ENCODE measurements at places on chromosomes 1 and 21.

GRCh38 chr1:100627054-100627716 lies 89.2 kb downstream of the GPR88 start:
- peak; percentile 85 for DNase-seq

GRCh38 chr1:233406994-233407631 lies 79.6 kb downstream of the MAP3K21 start:
- no peak for DNase-seq

- no peak for DNase-seq
These were observed 424.7 kb downstream of the LMO4 start for GRCh38 chr1:87753366-87753765.

GRCh38 chr1:38571726-38572125 lies 287.8 kb downstream of the RRAGC start:
- DNase-seq: no peak

DNA sequence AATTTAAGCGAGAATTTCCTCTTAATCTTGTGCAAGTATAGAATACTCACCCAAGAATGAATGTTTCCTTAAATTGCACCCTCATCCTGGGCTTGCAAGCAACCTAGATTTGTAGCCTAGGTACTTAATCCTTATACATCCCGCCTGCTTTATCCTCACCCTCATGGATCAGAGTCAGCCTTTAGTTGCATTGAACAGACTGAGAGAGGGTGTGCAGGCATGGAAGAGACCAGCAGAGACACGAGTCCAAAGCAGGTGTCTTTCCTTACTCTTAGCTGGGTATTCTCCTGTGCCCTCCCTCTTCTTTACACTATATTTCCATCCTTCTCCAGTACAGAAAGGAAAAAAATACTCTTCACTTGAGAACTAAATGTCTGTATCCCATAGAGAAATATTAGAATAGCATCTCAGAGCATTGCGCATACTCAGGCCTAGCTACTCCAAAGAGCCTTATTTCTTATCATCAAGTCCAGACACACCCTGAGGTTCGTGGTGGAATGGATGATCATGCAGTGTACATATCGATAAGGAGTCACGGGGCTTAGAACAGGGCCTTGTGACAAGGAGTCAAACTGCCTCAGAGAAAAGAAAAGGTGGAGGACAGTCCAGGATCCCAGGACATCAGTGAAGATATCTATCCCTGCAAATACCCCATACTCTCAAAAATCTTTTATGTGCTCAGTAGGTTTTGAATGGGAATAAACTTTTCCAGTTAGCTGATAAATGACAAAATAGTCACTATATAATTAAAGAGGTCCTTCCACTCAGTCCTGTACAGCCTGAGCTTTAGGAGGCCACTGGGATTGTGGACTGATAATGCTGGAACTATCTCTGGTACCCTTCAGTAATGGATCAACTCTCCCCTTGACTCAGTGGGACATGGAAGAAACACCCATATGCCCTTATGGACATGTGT lies 297.9 kb downstream of the GRIK1 start:
- DNase-seq: no peak

DNA sequence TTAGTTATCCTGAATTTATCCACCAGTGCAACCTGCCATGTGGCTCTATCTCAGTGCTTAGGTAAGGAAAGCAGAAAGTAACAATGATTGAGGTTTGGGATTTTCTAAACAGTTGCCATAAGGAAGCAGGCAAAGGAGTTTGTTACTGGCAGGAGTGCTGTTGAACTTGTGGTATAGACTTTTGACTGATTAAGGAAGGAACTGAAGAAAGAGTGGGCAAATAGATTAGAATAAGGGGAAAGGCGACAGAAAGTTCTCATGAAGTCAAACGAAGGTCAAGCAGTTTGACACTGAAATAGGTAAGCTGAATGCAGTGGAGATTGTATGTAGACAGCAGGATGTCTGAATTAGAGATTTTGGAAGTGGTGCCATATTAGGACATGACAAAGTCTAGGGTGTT lies 24.2 kb upstream of the CR2 start:
- no peak for DNase-seq

DNA sequence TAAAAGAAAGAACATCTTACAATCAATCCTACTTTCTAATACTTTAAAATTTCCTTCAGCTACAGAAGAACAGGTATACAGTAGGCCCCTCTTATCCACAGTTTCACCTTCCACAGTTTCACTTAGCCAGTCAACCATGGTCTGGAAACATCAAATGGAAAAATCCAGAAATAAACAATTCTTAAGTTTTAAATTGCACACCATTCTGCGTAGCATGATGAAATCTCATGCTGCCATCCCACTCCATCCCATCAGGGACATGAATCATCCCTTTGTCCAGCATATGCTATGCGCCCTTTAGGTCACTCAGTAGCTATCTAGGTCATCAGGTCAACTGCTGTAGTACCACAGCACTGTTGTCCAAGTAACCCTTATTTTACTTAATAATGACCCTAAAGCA lies 67.7 kb downstream of the HSF2BP start:
- DNase-seq: no peak

DNA sequence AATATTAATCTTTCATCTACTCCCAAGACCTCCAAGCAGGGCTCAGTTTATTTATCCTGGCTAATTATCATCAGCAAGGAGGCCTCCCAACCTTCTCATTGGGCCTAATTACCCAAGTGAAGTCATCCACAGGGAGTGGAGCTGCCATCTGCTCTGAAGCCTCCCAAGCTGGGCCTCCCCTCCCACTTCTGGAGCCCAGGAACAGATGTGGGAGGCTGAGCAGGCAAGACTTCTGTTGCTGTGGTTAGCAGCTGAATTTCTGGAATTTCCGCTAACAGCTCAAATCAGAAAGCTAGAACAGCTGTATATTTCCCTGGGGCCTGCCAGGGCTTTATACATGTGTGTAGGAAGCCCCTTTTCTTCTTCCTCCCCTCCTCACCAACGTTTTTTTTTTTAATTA lies 127.5 kb downstream of the UCK2 start:
- peak; percentile 0 for DNase-seq

DNA sequence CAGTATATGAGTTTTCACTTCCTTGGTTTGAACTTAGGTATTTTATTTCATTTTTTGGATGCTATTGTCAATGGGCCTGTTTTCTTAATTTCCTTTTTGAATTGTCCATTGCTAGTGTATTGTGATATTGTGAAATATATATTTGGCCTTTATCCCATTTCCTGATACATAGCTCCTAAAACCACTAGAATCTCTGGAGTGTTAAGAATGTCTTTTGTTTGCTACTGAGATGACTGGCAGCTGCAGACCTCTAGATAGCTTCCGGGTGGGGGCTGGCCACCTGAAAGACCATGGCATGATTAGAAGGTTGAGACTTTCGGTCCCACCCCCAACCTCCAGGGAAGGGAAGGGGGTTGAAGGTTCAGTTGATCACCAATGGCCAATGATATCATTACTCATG lies 245.4 kb downstream of the KCNJ6 start:
- peak; percentile 25 for DNase-seq

GRCh38 chr1:213389061-213389581 lies 338.1 kb downstream of the RPS6KC1 start:
- no peak for DNase-seq

All from stromal cell of bone marrow (primary cell).